ENCODE measurements at places on chromosomes 16 and 17.

- DNase-seq = no peak
These were observed 542 bp downstream of the ZNF764 start for GRCh38 chr16:30557707-30557956.

- DNase-seq = peak; percentile 58
These were observed 126.6 kb downstream of the TMEM132E start for GRCh38 chr17:34706029-34706428.

DNA sequence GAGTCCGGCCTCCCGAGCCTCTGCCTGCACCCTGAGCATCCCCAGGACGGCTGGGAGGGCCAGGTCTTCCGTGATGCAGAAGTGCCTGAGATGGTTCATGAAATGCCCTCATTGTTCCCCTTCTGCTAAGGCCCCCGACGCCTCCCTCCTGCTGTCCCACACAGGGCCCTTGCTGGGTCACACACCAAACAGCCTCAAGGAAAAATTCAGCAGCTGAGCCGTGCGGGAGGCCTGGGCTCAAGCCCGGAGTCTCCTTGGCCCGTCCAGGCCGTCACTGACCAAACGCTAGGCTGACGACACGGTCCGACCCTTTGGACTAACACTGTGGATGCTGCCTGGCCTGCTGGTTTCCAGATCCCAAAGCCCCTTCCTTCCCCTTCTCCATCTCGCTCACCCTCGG lies 90.2 kb downstream of the RTN4RL1 start:
- DNase-seq = no peak

DNA sequence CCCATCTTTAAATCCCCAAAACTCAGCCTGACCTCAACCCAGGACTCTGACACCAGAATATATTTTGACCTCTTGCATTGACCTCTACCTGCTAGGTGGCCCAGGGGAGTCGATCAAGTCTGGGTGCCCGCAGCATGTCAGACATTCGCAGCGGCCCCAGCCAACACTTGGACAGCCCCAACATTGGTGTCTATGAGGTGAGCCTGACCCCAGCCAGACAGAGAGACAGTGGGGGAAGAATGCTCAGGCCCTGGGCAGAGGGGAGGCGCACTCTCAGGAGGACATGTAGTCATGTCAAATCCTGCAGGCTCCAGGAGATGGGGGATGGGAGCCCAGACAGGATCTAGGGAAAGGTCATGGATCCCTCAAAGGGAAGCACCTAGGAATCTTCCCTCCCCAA lies 5.4 kb downstream of the GUCY2D start:
- DNase-seq = no peak

- peak; percentile 74 for DNase-seq
These were observed 13.6 kb upstream of the DHRS7B start for GRCh38 chr17:21113049-21113690.

DNA sequence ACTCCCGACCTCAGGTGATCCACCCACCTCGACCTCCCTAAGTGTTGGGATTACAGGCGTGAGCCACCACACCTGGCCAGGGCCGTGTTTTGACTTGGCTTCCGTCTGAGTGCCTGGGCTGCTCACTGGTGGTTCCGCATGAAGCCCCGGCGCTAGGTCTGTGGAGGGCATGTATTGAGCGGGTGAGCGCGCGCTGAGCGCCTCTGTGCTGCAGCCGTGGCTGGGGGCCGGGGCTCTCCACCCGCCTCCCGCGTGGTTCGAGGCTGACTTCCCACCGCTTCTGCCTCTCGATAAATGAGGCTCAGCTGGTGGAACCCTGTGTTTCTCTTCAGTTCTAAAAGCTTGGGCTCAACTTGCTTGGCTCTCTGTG lies 38.9 kb upstream of the ATP2A3 start:
- DNase-seq = no peak

DNA sequence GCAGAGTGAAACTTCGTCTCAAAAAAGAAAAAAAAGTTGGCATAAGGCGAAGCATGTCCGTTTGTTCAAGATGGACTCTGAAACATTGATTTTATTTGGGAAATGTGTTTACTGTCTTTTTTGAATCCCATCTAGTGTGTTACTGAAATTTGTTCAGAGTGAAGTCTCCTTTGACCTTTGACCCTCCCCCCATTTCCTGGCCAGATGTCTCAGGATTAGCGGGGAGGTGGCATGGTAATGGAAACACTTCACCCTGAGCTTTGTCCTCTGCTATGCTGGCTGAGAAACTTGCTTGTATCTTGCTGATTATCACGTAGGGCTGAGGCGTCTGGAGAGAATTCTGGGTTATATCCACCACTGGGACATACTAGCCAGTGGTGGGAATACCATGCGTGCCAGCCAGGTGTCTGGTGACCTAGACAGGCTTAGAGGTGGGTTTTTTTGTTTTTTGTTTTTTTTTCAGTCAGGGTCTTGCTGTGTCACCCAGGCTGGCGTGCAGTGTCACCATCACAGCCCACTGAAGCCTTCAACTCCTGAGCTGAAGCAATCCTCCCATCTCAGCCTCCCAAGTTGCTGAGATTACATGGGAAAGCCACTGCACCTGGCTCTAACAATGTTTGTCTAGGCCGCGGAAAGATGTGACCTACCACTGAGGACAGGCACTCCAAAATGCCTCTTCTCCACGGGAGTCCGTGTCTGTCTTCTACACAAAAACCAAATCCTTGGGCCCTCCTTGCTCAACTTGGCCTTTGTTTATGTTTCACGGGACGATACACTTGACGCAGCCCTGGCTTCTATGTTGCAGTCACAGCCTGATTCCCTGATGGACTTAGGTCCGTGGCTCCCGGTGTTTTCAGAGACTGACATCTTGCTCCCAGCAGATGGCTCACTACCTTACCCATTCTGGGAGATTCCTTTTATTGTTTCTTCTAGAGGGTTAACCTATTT lies 6.6 kb upstream of the GALK1 start:
- DNase-seq = no peak

- no peak for DNase-seq
These were observed 231.1 kb downstream of the SOX9 start for GRCh38 chr17:72351884-72352346.

DNA sequence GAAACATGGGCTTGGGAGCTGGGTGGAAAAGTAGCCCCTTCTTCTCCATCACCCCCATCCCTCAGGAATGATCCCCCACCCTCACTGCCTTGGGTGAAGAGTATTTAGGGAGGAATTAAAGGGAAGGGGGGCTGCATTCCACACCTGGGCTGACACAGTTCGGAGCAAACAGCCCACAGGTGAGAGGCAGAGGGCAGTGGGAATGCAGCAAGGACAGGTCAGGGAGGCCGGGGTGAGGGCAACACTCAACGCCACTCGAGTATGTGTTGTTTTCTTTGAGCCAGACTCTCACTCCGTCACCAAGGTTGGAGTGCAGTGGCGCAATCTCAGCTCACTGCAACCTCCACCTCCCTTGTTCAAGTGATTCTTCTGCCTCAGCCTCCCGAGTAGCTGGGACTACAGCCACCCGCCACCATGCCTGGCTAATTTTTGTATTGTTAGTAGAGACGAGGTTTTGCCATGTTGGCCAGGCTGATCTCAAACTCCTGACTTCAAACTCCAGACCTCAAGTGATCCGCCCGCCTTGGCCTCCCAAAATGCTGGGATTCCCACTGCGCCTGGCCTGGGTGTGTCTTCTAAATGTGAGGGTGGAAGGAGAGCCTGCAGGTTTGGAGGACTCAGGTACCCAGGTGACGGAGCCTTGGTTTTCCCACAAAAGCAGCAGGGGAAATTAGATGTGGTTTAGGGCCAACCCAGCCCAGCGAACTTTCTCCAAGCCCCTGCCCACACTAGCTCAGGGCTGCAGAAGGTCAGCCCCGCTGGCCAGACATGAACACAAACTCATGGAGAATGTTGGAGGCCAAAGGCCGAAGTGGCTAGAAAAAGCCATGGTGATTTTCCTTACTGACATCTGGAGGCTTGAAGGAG lies 21.2 kb upstream of the ITGA3 start:
- no peak for DNase-seq

- no peak for DNase-seq
These were observed 485.8 kb downstream of the MAF start for GRCh38 chr16:79114759-79115158.

DNA sequence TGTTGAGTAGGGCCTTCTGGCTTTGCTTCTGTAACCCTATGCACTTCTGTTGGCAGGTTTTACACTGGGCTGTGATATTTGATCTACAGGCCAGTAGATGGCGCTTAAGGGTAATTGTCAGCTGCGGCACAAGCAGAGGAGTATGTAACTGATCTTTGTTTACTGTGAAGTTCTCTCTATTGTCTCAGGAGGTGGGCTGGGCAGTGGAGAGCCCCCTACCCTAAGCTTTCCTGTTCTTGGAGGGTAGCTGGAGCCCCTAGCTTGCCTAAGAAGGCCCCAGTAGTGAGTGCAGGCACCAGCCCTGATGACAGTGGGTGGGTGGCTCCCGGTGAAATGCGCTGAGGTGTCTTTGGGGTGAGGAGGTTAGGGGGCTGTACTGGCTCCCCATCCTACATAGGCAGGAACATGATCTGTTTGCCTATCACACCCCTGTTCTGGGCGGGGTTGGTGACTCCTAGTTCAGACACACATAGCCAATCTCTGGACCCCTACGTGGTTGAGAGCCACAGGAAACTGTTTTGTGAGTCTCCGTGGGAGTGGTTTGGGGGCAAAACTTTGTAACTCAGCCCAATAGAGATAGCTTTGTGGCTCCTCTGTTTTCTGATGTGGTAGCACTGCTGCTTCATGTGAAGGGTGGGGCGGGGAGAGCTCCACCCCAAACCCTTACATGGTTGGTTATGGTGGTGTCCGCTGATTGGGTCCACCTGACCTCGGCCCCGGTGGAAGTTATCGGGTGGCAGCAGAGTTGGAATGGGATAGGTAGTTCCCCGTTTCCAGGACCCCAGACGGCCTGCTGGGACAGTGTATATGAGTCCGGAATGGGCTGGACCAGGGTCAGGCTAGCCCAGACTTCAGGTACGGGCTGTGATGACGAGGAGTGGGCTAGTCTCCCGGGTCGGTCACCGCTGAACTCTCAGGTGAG lies 60.4 kb downstream of the SLFN11 start:
- peak; percentile 90 for DNase-seq

DNA sequence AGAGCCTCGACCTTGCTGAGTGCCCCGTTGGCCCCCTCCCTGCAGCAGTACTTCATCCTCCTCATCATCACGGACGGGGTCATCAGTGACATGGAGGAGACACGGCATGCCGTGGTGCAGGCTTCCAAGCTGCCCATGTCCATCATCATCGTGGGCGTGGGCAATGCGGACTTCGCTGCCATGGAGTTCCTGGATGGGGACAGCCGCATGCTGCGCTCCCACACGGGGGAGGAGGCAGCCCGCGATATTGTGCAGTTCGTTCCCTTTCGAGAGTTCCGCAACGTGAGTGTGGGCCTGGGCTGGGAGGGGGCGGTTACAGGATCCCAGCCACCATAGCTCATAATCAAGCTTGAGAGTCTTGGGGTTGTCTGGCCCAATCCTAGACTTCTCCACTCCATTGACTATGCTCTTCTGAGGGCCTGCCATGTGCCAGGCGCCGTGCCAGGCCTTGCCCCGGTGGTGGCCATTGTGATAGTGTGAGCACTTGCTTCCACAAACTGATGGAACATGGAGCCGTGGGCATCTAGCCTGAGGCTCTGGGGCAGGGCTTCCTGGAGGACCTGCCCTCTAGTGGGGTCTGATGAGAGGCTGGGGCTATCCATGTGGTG lies 39.7 kb downstream of the PSME3IP1 start:
- no peak for DNase-seq

DNA sequence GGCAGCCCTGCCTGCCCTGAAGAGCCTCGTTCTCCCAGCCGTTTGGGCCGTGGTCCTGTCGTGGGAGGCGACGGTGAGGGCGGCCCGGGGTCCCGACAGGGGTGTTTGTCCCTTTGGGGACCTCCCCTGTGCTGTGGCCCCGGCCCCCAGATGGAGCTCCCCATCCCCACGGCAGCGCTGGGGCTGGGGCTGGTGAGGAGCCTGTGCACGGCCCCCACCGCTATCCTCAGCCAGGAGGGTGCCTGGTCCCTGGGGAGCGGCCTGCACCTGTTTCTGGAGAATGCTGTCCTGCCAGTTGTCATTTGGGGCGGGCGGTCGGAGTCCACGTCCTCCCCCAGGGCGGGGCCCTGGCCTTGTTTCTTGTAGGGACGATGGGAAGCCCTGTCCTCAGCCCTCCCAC lies 6.6 kb downstream of the CAPN15 start:
- DNase-seq = no peak

DNA sequence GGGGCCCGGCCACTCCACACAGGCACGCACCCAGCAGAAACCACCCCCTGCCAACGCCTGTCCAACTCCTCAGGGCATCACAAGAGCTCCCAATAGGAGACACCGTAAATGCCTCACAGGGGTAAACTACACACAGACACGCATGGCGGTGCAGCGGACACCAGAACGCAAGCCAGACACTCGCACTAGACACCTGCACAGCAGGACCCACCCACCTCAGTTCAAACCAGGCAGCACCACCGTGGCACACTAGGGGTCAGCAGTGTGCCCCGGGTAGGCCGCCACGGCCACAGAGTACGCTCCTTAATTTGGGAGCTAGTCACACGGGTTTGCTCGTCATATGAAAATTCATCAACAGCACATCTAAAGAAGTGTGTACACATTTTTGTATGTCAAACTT lies 3.4 kb downstream of the SLC38A10 start:
- DNase-seq = peak; percentile 75

DNA sequence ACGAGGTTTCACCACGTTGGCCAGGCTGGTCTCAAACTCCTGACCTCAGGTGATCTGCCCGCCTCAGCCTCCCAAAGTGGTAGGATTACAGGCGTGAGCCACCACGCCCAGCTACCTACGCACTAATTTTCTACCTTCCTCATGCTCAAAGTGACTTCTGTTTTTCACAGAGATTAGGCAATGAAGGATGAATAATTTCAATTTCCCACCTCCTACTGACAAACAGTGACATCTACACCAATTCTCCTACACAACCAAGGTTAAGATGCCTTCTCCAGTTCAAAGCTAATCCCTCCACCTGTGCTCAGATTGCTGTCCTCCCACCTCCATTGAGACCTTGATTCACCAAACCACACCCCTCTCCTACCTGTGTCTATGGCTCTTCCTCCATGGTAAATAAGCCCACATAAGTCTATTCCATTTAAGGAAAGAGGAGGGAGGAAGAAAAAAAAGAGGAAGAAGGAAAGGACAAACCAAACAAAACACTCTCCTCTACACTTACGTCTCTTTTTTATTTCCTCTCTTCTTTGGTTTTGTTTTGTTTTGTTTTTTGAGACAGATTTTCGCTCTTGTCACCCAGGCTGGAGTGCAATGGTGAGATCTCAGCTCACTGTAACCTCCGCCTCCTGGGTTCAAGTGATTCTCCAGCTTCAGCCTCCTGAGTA lies 5.5 kb upstream of the MED11 start:
- DNase-seq = no peak

- no peak for DNase-seq
These were observed 237.5 kb upstream of the NLRP1 start for GRCh38 chr17:5821803-5822202.

- peak; percentile 78 for DNase-seq
These were observed 14.4 kb downstream of the CDIPT start for GRCh38 chr16:29848420-29849297.

- no peak for DNase-seq
These were observed 120.2 kb downstream of the MYO1D start for GRCh38 chr17:32756696-32757095.

GRCh38 chr17:75365009-75365930 lies 40.2 kb downstream of the GRB2 start:
- peak; percentile 40 for DNase-seq

DNA sequence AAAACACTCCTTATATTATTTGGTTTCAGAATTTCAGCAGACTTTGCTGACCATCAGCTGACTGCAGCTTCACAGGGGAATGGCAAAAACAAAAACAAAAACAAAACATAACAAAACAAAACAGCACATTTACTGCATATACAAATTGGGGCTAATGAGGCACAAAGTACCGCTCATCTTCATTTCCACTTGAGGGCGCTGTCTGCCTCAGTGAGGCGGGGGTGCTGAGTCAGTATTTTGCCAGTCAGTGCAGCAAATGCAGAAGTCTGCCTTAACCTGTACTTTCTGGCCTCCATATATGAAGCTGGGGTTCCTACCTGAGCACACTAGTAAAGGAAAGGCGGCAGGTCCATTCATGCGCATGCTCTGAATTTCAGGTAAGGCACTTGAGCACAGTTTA lies 13.5 kb upstream of the DYNLRB2 start:
- DNase-seq = peak; percentile 60

Data from common myeloid progenitor, CD34-positive (primary cell).